ENCODE measurements at places on chromosomes 4 and X.

- no peak for DNase-seq
Measured at GRCh38 chr4:113243312-113243711, 193.9 kb downstream of the ANK2 start.

DNA sequence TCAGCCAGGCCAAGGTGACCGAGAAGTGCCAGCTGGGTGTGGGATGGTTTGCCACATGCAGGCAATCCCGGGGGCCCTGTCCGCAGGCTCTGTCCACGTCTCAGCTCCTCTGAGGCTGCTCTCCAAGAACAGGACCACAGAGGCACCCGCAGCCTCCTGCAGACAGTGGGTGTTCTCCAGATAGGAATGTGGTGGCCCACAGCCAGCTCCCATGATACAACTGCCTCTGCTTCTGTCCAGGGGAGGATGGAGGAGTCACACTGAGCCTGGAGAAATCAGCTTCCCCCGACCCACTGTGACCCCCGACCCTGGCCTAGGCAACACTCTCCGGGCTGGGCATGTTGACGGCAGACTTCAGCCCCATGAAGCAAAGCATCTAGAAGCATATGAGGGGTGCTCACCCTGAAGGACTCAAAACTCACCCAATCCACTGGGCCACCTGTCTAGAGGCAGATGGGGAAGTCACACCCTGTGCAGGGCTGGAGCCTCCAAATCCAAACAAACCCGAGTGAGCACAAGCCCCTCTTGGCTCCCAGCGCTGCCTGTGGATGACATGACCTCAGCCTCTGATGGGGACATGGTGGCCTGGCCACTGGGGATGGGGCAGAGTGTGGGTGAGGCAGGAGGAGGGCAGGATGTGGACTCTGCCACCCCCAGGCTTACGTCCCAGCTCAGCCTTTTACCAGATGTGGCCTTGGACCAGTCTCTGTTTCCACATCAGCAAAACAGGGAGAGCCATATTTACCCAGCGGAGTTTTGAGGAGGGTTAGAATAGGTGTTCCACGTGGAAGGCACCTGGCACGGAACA lies 102.3 kb downstream of the PSAPL1 start:
- no peak for DNase-seq

- DNase-seq = peak; percentile 68
Measured at GRCh38 chrX:14038375-14039085, 8.8 kb upstream of the GEMIN8 start.

GRCh38 chrX:80216086-80216485 lies 201.5 kb downstream of the TBX22 start:
- peak; percentile 1 for DNase-seq

DNA sequence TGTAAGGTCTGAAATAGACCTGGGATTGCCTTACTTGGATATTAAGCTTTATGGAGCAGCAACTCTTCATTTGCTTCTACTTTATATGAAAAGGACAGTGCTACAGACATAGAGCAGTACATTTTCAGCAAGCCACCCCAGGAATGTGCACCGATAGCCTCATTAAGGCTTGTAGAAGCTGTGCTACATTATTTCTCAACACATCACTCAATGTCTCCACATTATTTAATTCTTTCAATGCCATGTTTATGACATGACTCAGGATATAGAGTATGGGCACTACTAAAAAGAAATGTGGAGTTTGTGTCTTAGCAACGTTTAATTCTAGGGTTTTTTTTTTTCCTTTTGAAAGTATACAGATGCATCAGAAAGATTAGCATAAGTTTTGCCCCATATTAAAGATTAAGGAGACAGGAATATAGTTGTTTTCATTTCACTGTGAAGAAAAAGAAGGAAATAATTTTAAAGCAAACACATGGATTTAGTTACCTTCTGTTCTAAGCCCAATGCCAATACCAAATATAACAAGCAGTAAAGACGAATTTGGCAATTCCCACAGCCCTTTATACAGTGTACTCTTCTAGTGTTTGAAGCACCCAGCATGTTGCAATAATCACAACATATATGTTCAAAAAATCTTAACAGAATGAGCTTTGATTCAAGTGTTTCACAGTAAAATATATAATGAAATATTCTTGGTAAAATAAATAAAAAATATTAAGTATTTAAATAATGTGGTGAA lies 2140.1 kb upstream of the AGA start:
- no peak for DNase-seq

- no peak for DNase-seq
Measured at GRCh38 chr4:85381968-85382367, 93.0 kb upstream of the ARHGAP24 start.

DNA sequence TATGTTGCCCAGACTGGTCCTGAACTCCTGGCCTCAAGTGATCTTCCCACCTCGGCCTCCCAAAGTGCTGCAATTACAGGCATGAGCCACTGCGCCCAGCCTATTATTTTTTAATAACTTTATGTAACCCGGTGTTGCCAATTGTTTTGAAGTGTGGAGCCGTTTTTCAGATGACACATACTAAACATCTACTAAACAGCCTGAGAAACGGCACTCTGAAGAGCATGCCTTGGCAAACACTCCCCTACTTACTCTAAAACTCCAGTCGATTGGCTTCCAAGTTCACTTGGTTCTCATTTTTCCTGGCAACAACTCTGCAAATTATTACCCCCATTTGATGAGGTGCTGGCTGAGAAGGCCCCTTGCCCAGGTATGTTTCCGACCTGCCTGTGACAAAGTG lies 131.1 kb downstream of the GPR143 start:
- no peak for DNase-seq

- DNase-seq = no peak
Measured at GRCh38 chr4:94653984-94654609, 103.7 kb upstream of the BMPR1B start.

GRCh38 chr4:184750926-184751584 lies 17.2 kb upstream of the CENPU start:
- DNase-seq = no peak

GRCh38 chrX:38079463-38079862 lies 73.1 kb downstream of the SYTL5 start:
- DNase-seq = no peak

- DNase-seq = no peak
Measured at GRCh38 chr4:27770895-27771294, 910.3 kb downstream of the STIM2 start.

DNA sequence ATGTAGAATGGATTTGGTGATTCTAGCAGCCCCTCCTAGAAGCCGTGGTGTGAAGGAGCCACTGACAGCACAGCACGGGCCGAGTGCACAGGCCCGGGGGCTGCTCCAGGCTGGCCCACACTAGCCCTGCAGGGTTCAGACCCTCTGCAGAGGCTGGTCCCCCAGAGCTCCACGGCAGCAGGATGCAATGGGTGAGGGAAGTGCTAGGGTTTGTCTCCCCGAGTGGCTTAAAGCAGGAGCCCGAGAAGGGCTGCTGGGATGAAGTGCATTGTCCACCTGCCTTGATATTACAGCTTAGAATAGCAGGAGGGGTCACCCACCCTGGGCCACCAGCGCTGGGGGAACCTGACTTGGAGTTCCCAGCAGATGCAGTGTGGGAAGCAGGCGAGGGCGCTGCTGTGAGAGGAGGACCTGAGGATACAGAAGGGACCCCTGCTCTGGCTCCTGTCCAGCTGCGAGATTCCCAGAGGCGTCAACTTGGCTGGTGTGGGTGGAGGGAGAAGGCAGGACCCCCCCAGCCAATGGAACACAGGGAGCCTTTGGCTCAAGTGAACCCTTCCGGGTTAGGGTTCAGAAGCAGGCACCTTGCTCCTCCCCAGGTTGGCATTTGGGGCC lies 30.0 kb downstream of the WDR1 start:
- DNase-seq = no peak

DNA sequence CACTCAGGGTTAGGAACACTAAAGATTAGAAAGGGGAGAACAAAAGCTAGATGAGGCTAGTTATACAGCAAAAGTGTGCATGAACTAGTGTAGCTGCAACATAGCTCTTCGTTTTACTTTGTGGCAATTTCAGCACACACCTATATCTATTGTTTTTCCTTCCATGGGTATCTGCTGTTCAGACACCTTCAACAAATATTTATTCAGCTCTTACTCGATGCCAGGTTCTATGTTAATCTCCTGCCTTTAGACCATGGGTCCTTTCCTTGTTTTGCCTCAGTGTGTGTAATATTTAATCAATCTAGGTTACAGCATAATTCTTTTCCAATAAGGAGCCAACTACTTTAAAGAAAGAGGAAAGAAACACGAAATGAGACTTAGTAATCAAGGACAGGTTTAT lies 10.4 kb upstream of the FAM9A start:
- no peak for DNase-seq

- no peak for DNase-seq
Measured at GRCh38 chr4:145530189-145530588, 48.5 kb downstream of the SMAD1 start.

GRCh38 chrX:24610516-24610915 lies 36.6 kb downstream of the PCYT1B start:
- no peak for DNase-seq

- peak; percentile 29 for DNase-seq
Measured at GRCh38 chr4:92014067-92014466, 289.7 kb upstream of the GRID2 start.

DNA sequence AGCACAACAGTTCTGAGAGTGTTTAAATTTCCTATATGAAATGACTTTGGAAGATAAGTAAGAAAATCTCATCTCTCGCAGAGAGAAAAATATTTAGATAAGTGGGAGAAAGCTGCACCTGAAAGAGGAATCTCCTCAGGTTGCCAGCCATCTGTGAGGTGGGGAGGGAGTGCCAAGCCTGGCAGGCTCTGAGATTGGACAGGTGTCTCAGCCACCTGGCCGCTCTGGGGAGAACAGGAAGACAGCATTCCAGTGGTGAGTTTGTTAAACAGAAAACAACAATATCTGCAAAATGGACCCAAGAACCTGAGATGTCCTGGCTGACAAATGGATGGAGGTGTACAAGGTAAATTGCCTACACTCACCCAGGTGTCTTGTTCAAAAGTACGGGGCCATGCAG lies 31.3 kb downstream of the EMCN start:
- no peak for DNase-seq

DNA sequence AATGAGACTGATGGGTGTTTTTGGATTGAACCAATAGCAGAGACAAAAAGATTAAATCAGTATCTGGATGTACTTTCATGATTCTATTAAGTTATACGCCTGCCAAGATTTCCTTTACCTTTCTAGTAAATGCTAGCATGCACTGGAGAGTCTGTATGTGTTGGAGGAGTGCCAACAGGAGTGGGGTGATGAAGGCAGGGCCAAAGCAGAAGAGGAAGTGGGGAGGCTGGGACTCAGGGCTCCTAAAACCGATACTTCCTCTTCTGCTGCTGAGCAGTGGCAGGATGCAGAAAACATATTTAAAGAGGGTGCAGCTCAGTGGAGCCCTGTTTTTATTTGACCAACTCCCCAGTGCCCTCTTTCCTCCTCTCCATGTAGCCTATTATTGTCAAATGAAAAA lies 5.6 kb downstream of the CYSLTR1 start:
- DNase-seq = peak; percentile 93

- DNase-seq = no peak
Measured at GRCh38 chr4:153611679-153612078, 72.4 kb upstream of the TLR2 start.

GRCh38 chr4:144179152-144179739 lies 38.7 kb upstream of the GYPA start:
- no peak for DNase-seq

DNA sequence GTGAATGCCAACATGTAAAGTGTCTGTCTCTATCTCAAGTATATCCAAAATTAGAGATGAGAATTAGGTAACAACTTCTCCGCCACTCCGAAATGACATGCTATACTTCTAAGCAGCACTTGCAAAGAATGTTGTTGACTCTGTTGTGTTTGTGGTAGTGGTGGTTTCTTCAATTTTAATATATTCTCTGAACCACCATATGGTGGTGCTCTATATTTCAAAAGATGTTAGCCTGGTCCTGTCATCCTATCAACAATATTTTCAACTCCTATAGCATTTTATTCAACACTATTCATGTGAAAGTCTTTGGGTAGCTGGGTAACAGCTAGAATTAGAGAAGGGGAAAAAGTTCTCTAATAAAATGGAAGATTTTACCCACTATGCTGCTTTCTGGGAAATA lies 1622.8 kb upstream of the IGFBP7 start:
- no peak for DNase-seq

All from NB4 (cell line).